HS-27A (cell line): ENCODE measurements at places on chromosomes 7 and 10.

DNA sequence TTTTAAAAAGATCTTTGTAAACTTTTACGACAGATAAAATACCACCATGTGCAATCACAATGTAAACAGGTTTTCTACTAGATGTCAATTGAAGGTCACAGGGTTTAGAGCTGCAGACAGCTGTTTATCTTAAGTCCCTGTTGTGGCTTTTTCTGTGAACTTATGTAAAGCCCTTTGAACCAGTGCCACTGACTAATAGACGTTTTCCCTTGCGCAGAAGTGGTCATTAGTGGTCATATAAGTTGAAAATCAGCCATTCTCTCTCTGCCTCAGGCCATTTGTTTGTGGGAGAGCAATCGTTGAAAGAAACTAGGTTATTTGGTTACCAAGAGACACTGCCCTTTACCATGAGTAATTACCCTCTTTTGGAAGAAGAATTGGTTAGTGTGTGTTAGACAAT, 23.9 kb downstream of the CACNB2 start:
- no peak for DNase-seq

- DNase-seq = no peak
Measured at GRCh38 chr7:7882888-7883287, 85.7 kb upstream of the GLCCI1 start.

GRCh38 chr10:101708870-101709269, 13.9 kb upstream of the FBXW4 start:
- no peak for DNase-seq

DNA sequence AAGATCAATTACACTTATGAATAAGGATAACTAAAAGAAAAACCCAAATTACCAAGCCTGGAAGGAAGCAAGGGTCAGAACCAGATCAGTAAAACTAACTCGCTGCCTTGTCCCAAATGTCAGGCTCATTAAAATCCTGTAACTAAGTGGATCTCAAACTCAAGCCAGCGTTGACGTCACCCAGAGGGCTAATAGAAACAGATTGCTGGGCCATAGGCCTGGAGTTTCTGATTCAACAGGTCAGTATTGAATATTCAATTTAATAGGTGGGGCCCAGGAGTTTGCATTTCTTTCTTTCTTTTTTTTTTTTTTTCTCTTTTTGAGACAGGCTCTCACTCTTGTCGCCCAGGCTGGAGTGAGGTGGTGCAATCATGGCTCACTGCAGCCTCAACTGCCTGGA, 397.0 kb downstream of the CALN1 start:
- DNase-seq = no peak

DNA sequence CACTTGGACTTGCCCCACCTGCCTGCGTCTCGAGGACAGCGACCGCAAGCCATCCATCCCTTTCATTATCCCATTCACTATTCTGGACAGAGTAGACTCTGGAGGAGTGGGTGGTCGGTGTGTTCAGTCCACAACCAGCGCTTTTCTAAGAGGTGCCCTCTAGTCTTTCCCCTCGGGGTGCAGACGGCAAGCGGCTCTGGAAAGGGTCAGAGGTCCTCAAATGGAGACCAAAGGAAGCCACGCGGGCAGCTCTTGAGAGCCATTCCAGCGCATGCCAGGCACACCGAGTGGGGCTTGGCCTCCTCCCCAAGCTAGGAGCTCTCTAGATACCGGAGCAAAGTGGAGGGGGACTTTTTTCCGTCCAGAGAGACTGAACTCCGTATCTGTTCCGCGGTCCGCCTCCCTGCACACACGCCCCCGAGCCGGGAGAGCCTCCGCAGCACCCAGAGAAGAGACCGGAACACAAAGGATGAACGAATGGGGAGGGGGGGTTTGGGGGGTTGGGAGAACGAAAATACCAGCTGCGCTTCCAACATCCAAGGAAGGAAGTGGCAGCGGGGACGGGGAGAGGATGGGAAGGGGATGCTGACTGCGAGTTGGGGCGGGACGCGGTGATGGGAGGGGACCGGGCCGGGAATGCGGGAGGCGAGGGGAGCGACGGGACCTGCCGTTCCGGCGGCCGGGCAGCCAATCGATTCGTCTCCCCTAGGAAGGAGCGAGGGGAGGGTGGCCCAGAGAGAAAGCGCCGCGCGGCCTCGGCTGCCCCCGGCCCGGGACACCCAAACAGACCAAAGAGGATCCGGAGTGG, 515 bp downstream of the GSDME start:
- DNase-seq = no peak

- no peak for DNase-seq
Measured at GRCh38 chr7:132793474-132793873, 217.2 kb upstream of the PLXNA4 start.

- DNase-seq = peak; percentile 41
Measured at GRCh38 chr7:18667466-18667865, 171.9 kb downstream of the HDAC9 start.

- no peak for DNase-seq
Measured at GRCh38 chr7:155377838-155378579, 79.9 kb upstream of the EN2 start.

- peak; percentile 30 for DNase-seq
Measured at GRCh38 chr7:43658718-43659548, 70.4 kb downstream of the COA1 start.

DNA sequence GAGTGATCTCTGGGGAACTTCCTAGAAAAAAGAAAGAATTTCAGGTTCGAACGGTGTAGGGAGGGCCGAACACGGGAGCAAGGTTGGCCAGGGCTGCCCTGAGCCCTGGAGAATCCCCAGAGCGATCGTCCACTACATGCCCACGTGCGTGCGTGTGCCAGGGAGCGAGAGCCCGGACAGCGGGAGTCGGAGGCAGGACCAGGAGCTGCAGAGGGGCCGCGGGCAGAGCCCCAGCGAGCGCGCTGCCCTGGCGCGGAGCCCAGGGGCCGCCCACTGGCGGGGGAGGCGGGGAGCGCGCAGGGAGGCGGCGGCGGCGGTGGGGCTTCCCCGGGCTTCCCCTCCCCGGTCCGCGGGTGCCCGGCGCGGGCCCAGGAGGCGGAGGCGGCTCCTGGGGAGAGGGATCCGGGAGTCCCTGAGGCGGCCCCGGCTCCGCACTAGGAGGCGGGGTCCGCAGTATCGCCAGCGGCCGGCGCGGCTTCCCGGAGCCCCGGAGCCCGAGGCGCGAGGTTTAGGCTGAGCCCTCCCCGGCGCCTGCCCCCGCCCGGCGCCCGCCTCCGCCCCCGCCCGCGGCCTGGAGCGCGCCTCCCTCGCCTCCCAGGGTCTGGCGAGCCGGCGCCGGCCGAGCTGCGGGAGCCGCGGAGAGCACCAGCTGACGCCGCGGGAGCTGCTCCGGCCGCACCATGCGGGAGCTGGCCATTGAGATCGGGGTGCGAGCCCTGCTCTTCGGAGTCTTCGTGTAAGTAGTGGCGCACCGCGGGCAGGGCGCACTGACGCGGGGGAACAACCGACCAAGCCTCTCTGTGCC, at the start of gene PLPP4:
Gene PLPP4, plus strand, starts transcription at position 602 of the 805 bp plus-strand sequence. Its CDS starts 79 bp downstream, at position 681.
- DNase-seq = no peak

DNA sequence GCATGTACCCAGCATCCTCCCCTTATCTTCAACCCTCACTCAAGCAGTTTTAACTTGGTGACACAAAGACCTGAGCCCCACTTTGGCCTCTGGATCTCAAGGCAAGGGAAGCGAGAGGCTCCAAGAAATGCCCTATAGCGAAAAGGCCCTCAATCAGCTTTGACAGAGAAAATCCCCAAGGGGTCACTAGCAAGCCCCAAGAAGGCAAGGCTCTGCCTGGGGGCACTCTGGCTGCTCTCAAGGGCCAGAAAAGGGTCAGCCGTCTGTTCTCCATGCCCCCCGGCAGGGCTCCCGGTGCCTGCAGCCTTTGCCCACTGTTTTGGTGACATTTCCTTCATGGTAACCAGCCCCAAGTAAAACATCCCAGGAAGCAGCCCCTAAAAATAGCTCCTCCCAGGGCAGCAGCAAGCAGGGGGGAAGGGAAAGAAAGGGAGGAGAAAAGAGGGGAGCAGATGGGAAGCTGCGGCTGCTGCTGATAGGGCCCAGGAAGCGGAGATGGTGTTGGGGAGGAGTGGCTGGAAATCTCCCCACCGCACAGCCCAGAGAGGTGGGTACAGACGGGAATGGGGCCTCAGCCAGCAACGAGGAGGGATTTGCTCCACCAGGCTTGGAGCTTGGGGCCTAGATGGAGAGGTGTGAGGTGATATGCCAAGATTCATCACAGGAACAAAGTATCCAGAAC, 7.1 kb downstream of the CAMK2G start:
- no peak for DNase-seq

GRCh38 chr7:96558530-96558929, 151.1 kb downstream of the SEM1 start:
- no peak for DNase-seq

GRCh38 chr10:63125459-63125858, 7.7 kb upstream of the NRBF2 start:
- no peak for DNase-seq

- no peak for DNase-seq
Measured at GRCh38 chr10:90912854-90913479, 7.9 kb downstream of the ANKRD1 start.

DNA sequence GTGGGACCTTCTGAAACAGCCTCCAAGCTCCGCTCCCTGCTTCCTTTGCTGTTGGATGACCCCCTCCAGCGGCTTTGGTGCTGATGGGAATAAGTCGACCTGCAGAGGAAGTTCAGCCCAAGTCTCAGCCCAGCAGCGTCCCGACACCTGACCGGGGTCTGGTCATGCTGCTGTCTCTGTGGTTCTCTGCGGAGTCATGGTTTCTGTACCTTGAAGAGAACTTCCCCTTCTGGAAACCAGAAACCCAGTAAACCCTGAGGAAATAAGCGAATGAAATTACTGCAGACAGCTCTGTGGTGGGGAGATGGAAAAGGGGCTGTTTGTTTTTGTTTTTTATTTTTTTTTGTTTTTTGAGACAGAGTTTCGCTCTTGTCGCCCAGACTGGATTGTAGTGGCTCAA, 18.3 kb upstream of the ZNF12 start:
- no peak for DNase-seq

GRCh38 chr10:48759113-48759901, 74.6 kb downstream of the WDFY4 start:
- no peak for DNase-seq

GRCh38 chr7:116231949-116232348, 21.6 kb downstream of the TES start:
- DNase-seq = no peak

DNA sequence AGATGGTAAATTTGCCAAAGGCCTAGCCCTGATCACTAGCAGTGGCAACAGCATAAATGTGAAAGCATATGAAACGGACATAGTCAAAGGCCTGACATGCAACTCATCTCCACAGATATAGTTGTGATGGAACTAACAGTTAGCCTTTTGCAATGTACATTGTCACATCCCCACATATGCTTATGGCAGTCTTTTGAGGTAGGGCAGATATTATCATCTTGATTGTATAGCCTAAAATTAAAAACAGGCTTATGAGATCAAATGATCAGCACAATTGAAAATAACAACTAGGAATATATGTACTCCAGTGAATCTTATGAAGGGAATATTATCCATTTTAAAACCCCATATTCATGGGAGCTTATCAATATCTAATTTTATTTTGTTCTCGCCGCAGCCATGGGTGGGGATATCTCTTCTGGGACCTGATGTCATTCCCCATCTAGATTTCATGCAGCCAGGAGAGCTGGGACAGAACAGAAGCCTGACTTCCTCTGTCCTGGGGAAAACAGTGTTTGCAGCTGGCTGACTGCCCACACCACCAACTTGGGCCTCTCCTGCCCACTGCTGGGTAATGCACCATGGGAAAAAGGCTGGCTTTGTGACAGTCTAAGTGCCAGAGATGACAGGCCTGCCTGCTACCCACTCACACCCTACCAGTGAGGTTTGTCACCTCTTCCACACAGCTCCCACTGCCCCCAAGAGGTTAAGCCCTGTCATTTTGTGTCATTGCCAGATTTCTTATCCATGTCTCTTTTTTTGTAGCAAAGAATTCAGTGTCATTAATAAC, 180.2 kb upstream of the FZD1 start:
- no peak for DNase-seq

DNA sequence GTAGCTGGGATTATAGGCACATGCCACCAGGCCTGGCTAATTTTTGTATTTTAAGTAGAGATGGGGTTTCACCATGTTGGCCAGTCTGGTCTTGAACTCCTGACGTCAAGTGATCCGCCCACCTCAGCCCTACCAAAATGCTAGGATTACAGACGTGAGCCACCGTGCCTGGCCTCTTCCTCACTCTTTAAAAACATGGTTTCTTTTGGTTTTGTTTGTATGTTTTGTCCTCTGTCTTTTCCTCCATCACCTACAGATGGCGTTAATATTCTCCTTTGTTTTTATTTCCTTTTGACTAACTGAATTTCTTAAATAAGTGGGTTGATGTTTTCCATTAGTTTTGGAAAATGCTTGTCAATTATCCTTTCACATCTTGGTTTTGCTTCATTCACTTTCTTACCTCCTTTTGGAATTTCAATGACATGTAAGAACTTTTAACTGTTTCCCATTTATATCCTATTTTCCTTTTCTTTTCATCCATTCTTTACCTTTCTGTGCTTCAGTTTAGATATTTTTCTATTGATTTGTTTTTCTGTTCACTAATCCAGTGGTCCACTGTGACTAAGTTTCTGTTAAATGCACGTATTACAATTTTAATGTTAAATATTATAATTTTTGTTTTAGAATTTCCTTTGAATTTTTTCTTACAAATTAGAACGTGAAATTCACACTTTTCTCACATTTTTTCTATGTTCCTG, 104.1 kb downstream of the ZNF467 start:
- no peak for DNase-seq

- no peak for DNase-seq
Measured at GRCh38 chr10:99678921-99679320, 19.6 kb downstream of the ENTPD7 start.

GRCh38 chr10:77320971-77321471, 316.6 kb downstream of the KCNMA1 start:
- DNase-seq = no peak

DNA sequence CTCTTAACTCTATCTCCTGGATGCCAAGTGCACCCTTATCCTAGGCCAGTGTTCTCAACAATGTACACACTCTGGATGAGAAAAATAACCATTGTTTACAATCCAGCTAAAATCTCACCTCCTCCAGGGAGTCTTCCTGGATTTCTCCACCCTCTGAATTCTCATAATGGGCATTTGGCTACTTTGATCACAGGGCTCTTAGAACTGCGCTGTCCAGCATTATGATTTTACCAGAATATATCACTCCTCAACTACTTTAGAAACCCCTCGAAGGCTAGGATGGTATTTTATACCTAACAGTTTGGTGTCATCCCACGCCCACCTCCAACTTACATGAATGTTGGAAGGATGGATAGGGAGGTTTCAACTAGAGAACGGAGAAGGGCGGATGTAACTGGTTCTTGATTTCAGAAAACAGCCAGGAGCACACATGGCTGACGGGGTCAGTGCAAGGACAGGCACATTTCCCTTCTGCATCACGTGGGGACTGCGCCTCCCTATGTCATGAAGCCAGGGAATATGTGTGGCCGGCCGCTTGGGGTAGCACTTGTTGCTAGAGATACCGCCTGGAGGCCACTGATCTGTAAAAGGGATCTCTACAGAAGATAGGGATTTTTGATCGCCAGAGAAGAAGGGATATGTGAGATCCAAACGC, 1.2 kb upstream of the ATP6V0E2 start:
- peak; percentile 27 for DNase-seq

DNA sequence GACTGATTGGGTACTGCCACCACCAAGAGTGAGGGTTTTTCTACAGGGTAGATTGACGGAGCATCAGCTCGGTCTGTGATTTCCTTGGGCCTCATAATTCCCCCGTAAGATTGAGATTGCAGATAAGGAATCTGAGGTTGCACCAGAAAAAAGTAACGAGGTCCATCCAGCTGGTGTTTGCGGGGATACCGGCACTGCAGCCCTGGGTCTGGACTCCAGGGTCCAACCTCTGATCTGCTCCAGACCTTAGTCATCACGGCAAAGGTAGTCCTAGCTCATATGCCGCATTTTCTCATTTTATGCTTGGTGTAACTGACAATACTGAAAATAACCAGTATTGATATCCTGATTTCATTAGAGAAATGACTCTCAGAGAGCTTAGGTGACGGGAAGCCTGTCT, 3.9 kb downstream of the CARD11 start:
- no peak for DNase-seq
